ENCODE measurements at places on chromosomes 2 and 18.
A peak's percentile ranks its signal among the peaks of the same experiment; 100 is the strongest.

- no peak for DNase-seq
These were observed 853.9 kb downstream of the LRRTM4 start for GRCh38 chr2:76668279-76668678.

GRCh38 chr2:197357986-197358385, 47.4 kb upstream of the ANKRD44 start:
- DNase-seq, result no peak

GRCh38 chr2:156731506-156731905, 295.3 kb downstream of the GPD2 start:
- DNase-seq, result no peak

- DNase-seq, result no peak
These were observed 28.2 kb downstream of the SP9 start for GRCh38 chr2:174362949-174363348.

DNA sequence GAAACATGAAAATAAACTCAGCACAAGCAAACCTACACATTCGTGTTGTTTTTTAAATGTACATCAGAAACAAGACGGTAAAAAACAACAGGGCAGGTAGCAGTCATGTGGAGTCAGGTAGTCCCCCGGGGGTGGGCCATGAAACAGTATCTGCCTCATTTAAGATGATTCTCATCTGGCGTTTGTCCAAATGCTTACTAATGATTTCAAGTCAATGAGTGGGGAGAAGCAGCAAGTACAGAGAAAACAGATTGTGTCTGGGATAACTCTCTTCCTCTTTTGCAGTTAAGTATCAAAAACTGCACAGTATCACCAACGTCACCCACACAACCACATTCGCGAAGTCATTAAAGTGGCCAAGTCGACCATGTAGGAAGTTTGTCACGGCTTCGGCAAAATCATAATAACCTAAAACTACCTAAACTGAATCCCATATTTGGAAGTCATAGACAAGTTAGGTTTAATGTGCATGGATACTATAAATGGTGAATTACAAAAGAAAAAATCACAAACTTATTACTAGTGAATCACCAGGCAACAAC, 1.3 kb downstream of the LAPTM4A start:
- peak; percentile 49 for DNase-seq

- no peak for DNase-seq
These were observed 28.6 kb upstream of the SLC35F5 start for GRCh38 chr2:113784823-113785744.

GRCh38 chr2:233082222-233082930, 22.2 kb downstream of the INPP5D start:
- DNase-seq, result peak; percentile 39

DNA sequence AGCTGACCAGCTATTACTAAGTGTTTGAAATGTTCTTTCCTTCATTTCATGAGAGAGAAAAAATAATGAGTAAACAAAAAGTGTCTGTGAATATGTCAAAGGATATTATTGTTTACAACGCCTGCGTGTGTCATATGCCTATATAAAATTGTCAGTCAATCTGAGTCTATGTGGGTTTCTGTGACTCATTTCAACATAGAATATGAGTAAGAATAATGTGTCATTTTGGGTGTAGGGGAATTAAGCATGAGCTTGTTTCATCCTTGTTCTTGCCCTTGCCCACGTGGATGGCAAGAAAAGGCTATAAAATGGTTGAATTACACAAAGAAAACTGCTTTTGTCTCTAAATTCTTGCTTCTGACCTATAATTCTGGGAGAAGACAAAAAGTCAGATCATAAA, 466.0 kb downstream of the PTH2R start:
- DNase-seq, result no peak

- DNase-seq, result peak; percentile 32
These were observed 504 bp downstream of the ASAP2 start for GRCh38 chr2:9206991-9207640.

DNA sequence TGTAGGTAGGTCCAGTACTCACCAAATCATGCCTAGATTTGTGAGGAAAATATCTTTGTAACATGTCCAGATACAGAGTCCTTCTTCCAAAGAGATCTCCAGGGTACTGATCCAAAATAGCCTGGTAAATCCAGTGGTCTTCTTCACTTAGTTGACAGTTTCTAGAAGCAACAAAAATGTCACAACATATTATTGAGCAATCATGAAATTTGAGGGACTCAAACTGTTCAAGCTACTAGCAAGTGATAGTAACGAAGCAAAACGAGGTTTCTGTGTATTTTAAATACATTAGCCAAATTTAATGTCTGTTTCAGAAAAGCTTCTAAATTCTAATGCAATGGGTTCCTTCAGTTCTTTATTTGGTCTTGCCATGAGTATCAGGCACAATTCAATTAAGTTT, 142.8 kb downstream of the CCDC148 start:
- no peak for DNase-seq

DNA sequence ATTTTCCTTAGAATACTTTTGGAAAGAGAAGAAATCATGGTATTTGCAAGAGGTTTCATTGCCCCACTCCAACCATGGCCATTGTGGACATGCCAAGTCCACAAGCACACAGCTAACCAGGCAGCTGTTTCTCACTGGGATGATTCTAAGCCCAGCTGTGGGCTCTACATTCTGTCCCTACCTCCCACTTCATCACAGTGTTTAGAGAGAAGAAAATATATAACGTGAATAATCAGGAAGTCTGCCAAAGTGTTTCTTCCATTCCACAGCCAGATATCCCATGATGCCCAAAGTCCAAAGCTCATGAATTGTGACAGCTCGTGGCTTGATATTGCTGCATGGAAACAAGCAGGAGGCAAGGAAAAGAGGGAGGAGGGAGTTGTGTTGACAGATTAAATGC, 433.7 kb upstream of the GYPC start:
- no peak for DNase-seq

GRCh38 chr2:238401551-238401950, 25.2 kb upstream of the ASB1 start:
- no peak for DNase-seq

- no peak for DNase-seq
These were observed 187.5 kb upstream of the DTNA start for GRCh38 chr18:34522603-34523002.

GRCh38 chr18:25283781-25284180, 68.2 kb downstream of the ZNF521 start:
- no peak for DNase-seq

- DNase-seq, result no peak
These were observed 72.3 kb downstream of the SLC66A3 start for GRCh38 chr2:11227595-11227994.
